ENCODE measurements at places on chromosomes 4 and X.

- DNase-seq, result no peak
Measured at GRCh38 chr4:36214735-36215485, 29.4 kb downstream of the ARAP2 start.

- no peak for DNase-seq
Measured at GRCh38 chr4:3478446-3479357, 15.6 kb downstream of the DOK7 start.

DNA sequence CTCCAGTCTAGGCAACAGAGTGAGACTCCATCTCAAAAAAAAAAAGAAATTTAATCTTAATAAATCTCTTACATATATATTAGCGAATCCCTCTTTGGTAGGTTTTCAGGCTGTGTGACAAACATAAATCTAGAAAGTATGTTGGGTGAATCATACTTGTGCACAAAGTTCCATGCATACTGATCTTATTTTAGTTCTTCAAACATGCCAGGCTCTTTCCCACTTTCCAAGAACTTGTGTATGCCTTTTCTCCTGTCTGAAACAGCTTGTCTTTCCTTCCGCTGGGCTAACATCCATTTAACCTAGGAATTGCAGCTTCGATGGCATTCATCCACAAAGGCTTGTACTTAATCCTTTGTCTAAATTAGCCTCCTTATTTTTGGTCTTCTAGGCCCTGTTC is 156.6 kb upstream of the CASK start:
- no peak for DNase-seq

GRCh38 chrX:150701377-150701776 is 8.2 kb downstream of the MTMR1 start:
- DNase-seq, result no peak

GRCh38 chr4:83221897-83222441 is 62.6 kb downstream of the COQ2 start:
- DNase-seq, result no peak

- peak; percentile 34 for DNase-seq
Measured at GRCh38 chrX:69131886-69132285, 33.4 kb downstream of the PJA1 start.

Data from neural progenitor cell (in vitro differentiated cells).